ENCODE measurements at places on chromosomes 3 and 15.

DNA sequence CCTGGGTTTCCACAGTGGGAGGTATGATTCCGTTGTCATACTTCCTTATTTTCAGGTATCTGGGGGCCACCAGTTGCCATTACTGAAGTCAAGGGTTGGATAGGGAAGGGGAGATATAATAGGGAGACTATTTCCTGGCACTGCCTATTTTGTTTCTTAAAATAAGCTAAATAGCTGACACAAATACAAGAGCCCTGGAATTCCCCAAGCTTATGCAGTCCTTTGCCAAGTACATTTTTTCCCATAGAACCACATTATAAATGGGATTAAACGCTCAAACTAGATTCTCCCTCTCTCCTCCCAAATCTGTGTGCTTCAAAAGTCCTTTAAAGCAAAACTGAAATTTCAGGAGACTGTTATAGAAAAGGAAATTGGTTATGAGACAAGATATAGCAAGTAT lies 68.7 kb downstream of the AP4E1 start:
- no peak for DNase-seq

GRCh38 chr3:36893137-36893557 lies 51.7 kb downstream of the TRANK1 start:
- DNase-seq = peak; percentile 6

DNA sequence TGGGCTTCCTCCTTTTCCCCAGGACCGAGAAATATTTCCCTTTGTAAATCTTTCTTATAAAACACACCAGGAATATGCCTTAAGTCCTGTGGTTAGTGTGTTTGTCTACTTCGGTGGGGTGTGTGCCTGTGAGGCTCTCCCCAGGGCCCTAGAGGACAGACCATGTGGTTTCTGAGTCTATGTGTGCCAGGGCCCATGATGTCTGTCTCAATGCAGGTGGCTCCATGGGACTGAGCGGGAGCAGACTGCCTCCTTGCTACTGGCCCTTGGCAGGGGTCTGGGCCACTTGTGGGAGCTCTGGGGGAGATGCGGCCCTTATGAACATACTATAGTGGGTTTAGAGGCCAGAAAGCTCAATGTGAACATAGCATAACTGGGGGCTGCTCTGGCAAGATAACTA lies 37.6 kb downstream of the SCN5A start:
- no peak for DNase-seq

GRCh38 chr15:60787837-60788691 lies 309.1 kb upstream of the ICE2 start:
- DNase-seq = no peak

DNA sequence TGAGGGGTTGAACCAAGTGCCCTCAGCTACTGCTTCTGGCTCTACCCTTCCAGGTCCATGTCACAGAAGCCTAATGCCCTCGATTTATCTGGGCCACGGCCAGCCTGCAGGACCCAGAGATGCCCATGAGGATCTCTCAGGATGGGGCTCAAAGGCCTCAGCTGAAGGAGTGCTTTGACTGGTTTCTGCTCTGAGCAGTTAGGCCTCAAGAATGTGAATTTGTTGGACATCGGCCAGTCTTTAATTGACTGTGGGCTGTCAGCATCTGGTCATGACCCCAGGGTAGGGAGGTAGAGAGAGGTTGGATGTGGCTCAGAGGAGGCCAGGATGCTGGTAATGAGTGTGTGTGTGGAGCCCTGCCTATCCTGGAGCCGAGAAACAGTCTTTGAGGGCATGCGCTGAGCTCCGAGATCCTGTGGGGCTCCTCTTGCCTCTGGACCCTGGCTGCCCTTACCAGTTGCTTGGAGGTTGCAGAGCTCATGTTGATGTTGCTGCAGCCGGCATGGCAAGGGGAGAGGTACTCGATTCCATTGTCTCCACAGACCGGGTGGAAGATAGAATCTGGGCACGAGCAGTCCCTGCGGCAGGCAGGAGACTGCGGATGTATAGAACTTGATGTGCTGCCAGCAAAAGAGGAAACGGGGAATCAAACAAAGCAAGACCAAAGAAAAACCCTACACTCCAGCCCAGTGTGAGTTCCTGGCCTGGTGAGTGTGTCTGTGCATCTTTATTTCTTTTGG lies 49.1 kb upstream of the RAB6B start:
- no peak for DNase-seq

GRCh38 chr3:184761075-184761841 lies 49.4 kb upstream of the MAGEF1 start:
- DNase-seq = no peak

- DNase-seq = no peak
Observed at GRCh38 chr15:86611417-86612040, 531.9 kb downstream of the AGBL1 start.

DNA sequence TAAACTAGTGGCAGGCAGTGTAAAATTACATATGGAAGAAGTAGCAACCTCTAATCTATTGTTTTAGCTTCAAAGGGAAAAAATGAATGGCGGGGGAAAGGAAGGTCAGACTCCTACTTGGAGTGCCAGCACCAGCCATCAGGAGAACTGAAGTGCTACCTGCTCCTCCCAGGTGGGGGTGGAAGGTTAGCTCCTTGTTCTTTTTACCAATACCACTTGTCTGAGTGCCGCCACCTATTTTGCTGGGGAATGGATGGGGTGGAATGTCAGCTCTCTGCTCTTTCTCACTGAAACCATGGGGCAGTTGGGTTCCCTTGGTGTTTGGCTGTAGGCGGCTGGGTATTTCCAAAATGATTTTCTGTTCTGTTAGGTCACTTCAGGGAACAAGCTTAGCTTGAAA lies 428.7 kb upstream of the EPHA3 start:
- no peak for DNase-seq

DNA sequence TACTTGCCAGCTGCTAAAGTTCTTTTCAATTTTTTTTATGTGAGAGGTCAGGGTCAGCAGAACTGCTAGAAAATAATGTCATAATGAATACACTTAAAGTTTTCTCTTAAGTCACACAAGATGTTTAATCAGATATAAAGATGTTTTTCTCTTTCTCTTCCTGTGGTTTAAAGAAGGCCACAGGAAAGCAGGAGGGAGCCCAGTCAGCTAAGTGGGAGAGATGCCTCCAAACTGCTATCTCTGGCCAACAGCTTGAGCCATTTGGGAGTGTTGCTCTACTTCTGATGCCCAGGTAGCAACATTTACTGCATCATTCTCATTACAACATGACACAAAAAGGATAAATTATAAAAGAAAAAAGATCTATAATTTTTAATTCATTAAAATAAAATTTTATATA lies 45.7 kb upstream of the NLGN1 start:
- no peak for DNase-seq

DNA sequence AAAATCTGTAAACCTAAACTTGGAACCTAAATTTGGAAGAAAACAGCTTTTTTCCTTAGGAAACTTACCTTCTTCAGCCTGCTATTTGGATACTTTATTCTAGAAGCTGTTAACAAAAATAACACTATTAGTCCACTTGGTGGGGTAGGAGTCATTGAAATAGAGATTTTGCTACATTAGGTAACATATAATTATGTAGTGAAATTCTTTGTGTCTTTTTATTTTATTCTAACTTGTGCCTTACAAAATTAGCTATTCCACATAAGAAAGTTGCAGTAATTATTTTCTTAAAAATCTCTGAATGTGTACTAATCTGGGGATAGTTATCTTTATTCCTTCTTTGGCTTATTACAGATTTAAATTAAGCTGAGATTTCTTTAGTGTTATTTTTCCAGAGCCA lies 360.4 kb upstream of the ROBO2 start:
- no peak for DNase-seq
